Bone marrow (tissue), 2 donors: ENCODE measurements at places on chromosomes 3 and 15.

DNA sequence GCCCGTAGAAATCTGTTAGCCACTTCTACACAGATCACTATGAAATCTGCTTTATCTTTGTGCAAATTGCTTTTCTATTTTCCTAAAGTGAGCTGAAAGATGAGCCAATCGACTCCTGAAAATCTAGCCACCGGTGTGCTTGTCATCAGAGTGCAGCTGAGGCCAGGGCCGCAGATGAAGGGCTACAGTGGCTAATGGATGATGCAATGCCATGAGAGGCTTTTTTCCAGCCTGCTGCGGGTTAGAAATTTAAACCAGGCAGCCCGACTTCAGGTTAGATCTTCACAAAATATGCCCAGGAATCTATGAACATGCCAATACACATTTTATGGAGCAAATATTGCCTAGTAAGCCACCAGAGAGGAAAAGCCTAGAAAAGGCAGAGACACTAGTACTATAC is 948.2 kb upstream of the CFAP20DC start:
- DNase-seq = no peak

DNA sequence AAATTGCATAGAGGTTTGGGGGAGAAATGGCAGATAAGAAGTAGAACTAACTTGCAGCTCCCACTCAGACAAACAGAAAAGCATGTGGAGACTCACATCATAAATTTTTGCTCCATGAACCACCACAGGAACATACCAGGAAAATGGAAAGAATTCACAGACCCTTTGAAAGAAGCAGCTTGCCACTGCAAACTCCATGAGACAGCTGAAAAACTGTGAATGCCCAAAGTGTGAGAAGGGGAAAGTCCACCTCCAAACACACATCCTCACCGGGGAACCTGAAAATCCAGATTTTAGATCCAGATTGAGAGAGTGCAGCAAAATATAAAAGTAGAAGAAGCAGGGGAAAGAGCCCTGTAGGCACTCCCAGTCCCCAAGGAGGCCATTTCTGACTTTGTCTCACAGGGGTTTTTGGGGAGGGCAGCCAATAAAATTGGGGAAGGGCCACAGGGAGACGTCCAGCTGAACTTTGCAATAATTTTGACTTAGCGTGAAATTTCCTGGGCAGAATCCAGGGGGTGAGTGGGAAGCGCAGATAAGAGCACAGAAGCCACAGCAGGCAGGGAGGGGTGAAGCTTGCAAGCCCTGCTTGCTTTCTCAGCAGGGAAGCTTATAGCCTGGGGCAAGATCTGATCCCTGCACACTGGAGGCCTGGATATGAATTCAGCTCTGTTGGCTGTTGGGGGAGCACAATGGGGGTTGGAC is 183.4 kb upstream of the UBE2E2 start:
- no peak for DNase-seq

- DNase-seq = no peak
Observed at GRCh38 chr3:106729481-106729880, 647.8 kb upstream of the CCDC54 start.

- DNase-seq = no peak
Observed at GRCh38 chr3:55909373-55909772, 422.3 kb upstream of the WNT5A start.

- DNase-seq = no peak
Observed at GRCh38 chr15:46654993-46655392, 1020.2 kb downstream of the SQOR start.

DNA sequence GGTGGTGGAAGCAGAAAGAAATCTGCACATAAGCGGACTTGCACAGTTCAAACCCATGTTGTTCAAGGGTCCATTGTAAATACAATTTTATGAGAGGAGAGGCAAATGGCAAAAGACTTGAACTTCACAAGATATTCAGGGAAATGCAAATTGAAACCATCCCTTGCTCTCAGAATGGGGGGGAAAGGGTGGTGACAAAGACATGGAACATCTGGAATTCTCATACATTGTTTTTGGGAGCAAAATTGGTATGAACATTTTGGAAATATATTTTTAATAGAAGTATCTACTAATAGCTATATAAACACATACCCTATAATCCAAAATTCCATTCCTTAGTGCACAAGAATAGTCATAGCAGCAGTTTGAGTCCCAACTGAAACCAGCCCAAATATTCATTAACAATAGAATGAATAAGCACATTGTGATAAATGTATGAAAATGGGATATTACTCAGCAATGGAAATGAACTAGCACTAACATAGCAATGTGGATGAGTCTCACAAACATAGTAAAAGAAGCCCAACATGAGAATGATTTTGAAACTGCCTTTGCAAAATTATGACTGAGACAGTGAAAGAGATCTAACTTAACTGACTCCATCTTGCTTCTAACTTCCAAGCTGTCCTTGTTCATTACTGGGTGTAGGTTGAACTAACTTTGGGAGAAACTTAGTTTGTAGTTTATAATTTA is 77.2 kb downstream of the CD200R1L start:
- DNase-seq = no peak

GRCh38 chr3:117192888-117193287 is 483.3 kb downstream of the TUSC7 start:
- DNase-seq = no peak

GRCh38 chr3:74332165-74332564 is 282.3 kb downstream of the CNTN3 start:
- no peak for DNase-seq

- DNase-seq = peak; percentile 40
Observed at GRCh38 chr3:35785234-35785888, 146.0 kb downstream of the ARPP21 start.

- DNase-seq = no peak
Observed at GRCh38 chr15:45660231-45660979, 25.6 kb downstream of the SQOR start.
